ENCODE measurements at places on chromosomes 1 and 21. TPM values are rescaled to one million over a fixed set of nuclear protein-coding genes. Genes with fewer than 3 reads are reported as not detected.

DNA sequence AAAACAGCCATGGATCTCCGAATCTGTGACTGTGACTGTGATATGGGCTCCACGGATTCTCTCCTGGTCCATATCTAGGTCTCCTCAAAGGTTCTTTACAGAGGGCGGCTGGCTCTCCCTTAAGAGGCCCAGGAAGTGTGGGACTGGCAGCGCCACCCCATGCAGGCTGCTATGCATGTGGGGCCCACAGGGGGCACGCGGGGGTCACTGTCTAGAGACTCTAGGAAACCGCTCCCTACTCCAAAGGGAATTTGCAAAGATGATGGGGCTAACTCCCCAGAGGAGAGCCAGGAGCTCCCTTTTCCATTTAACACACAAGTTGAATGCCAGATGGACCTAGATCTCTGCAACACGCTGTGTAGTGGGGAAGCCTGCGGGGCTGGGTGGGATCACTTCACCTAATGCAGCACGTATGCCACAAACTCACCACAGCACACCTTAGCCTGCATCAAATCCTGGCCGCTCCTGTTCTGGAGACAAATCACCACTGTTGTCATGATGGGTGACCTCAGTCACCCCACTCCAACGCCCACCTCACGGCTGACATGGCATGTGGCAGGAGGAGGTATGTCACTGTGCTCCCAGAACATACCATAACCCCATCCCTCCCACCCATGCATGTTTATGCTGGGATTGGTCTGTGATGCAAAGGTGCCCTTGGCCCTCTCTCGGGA lies 61.7 kb downstream of the SLC45A1 start:
- no peak overlapping the region for H3K4me3 ChIP-seq
- peaks cover 11% of the 10 kb centered on the region for H3K4me1 ChIP-seq
- no peak overlapping the region for H3K27ac ChIP-seq
- H3K36me3 ChIP-seq, result 0 out of 2 replicates have a peak, but pooled peaks cover 2% of the 10 kb centered on the region

DNA sequence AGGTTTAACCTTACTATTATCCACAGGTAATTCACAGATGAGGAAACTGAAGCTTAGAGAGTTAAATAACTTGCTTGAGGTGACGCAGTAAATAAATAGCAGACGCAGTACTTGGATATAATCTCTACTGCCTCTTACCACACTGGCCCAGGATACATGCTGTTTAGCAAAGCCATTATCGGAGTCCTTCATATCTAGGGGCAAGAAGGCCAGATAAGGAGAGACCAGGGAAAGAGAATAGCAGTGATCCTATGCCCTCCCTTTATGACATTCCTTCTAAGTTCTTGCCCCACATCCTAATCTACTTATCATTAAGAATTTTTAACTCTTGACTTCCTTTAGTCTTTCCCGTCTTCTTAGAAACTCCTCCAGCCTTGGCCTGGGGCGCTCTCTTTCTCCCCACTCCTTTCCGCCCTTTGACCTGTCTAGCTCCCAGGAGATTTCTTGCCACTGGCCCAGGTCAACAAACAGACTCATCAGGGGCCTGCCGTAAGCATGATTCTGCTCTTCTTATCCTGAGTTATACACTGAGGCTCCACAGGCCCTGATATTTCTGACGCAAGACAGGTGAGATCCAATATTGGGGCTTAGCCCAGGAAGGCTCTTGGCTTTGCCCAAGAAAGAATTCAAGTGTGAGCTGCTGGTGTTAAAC lies 11.4 kb upstream of the SLAMF1 start:
- no peaks in the 10 kb centered on the region for H3K27me3 ChIP-seq
- H3K4me3 ChIP-seq, result no peak overlapping the region
- H3K36me3 ChIP-seq, result no peaks in the 10 kb centered on the region
- no peak for DNase-seq

GRCh38 chr1:5941671-5942070 lies 50.6 kb downstream of the NPHP4 start:
- no peak for DNase-seq
- 0 out of 2 replicates have a peak, but pooled peaks cover 5% of the 10 kb centered on the region for H3K36me3 ChIP-seq
- peaks cover 15% of the 10 kb centered on the region for H3K4me1 ChIP-seq
- no peaks in the 10 kb centered on the region for H3K27me3 ChIP-seq
- no peak overlapping the region for H3K4me3 ChIP-seq

DNA sequence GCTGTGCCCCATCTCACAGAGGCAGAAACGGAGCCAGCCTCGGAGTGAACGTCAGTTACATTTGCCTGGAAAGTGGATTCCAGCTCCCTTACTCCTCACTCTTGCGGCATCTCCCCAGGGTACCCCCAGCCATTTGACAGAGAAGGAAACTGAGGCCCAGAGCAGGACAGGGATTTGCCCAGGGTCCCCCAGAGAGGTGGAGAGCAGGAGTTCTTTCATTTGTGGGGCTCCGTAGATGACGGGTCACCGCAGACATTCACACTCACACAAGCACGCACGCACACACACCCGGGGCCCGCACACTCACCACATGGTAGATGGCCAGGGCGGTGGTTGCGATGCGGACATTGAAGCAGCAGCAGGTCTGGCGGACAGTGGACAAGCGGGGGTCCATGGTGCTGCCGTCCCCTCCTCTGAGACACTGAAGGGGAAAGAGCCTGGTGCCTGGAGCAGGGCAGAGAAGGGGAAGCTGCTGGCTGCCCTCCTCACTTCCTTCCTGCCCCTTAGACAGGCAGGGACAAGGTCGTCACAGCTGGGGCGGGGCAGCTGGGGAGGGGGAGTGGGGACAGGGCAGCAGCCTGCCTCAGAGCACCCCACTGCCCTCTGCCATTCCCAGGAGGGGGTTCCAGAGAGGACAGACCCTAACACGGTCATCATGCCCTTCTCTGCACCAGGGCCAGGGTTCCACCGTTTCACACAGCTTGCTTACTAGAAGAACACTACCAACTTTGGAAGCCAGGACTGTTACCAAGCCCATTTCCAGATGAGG lies at the start of gene LAPTM5:
TSS of gene LAPTM5 (minus strand) at position 423 of the 769 bp plus-strand sequence. CDS start at position 394, 29 bp downstream.
- no peak within 1 kb of the TSS for H3K4me3 ChIP-seq
- peaks cover 15% of the 10 kb centered on the region for H3K4me1 ChIP-seq
- H3K27me3 ChIP-seq, result no peaks in the 10 kb centered on the region
- no peak within 1 kb of the TSS for H3K27ac ChIP-seq
- DNase-seq, result no peak

- DNase-seq, result peak; percentile 55
- no peak overlapping the region for H3K27ac ChIP-seq
- H3K27me3 ChIP-seq, result no peaks in the 10 kb centered on the region
- H3K4me3 ChIP-seq, result no peak overlapping the region
These were observed 100.1 kb upstream of the SLC2A1 start for GRCh38 chr1:43058545-43059360.

DNA sequence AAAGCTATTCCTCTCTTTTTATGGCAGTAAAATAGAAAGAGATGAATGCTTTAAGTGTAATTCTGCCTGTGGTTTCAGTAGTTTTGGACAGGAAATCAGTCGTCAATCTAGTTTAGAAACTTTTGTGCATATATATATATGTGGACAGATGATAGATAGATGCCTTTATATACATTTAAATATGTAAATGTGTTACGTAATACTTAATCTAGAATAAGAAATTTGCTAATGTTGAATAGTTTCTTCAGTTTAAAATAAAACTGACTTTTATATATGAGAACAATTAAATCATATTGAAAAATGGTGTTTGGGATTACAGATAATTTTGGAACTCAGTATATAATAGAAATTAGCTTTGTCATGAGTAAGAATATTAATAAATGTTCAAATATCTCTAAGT lies 1165.7 kb upstream of the NCAM2 start:
- H3K4me3 ChIP-seq, result no peak overlapping the region
- no peak for DNase-seq
- no peaks in the 10 kb centered on the region for H3K4me1 ChIP-seq
- no peaks in the 10 kb centered on the region for H3K27me3 ChIP-seq
- no peak overlapping the region for H3K27ac ChIP-seq

- peak; percentile 49 for DNase-seq
- H3K27me3 ChIP-seq, result no peaks in the 10 kb centered on the region
- H3K27ac ChIP-seq, result peak overlapping the region; percentile 18
- H3K4me1 ChIP-seq, result peaks cover 24% of the 10 kb centered on the region
These were observed 206.7 kb upstream of the C1orf87 start for GRCh38 chr1:60280256-60280655.

DNA sequence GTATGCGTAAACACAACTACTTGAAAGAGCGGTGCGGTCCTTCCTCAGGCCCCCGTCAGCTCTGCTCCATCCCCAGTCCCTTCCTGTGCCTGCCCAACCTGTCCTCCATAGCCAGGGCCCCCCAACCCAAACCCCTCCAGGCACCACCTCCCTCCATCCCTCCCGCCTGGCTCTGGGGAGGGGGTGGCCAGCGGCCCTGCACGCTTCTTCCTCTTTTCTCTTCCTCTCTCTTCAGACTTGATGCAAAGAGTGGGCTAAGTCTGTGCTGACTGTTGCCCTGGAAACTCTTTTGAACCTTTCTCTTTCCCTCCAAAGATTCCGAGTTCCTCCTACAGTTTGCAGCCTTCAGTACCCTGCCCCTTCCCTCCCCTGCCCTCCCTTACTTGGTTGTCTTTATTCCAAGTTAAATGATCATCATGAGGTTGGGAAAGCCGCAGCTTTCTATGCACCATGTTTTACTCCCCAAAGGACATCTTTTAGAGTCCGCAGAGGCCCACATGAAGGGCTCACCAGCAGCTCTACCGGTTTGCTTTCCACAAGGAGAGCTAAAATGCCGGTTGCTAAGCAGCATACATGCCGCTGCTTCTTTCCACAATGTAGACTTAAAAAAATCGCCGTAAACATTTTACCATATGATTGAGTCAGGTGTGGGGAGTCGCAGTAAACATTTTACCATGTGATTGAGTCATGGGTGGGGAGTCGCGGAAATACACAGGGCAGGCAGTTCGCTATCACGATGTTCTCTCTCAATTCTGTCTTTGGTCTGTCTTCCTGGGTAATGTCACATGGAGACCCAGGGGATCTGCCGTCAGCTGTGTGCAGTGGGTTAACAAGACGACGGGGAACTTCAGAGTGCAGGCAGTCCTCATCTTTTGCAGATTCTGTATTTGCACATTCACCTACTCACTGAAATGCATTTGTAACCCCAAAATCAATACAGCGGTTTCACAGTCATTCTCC lies 525.3 kb downstream of the KIF26B start:
- no peaks in the 10 kb centered on the region for H3K27me3 ChIP-seq
- H3K4me1 ChIP-seq, result peaks cover 5% of the 10 kb centered on the region
- H3K36me3 ChIP-seq, result no peaks in the 10 kb centered on the region
- no peak overlapping the region for H3K27ac ChIP-seq

DNA sequence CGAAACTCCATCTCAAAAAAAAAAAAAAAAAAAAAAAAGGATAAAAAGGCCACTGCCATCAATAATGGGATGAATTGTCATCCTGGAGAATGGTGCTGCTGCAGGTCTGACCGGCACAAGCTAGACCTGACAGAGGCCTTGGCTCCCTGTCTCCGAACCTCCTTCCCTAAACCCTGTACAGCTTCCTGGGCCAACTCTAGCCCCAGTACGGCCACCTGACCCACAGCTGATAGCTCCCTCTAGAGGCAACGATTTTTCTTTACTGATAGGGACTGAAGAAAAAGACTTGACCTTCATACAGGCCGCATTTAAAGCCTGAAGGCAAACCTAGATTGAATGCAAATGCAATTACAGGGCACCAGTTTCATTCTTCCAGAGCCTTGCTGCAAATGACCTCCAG lies 30.7 kb downstream of the NOL9 start:
- H3K27me3 ChIP-seq, result no peaks in the 10 kb centered on the region
- peaks cover 23% of the 10 kb centered on the region for H3K4me1 ChIP-seq
- H3K27ac ChIP-seq, result no peak overlapping the region
- H3K4me3 ChIP-seq, result no peak overlapping the region
- H3K36me3 ChIP-seq, result peaks cover 14% of the 10 kb centered on the region

DNA sequence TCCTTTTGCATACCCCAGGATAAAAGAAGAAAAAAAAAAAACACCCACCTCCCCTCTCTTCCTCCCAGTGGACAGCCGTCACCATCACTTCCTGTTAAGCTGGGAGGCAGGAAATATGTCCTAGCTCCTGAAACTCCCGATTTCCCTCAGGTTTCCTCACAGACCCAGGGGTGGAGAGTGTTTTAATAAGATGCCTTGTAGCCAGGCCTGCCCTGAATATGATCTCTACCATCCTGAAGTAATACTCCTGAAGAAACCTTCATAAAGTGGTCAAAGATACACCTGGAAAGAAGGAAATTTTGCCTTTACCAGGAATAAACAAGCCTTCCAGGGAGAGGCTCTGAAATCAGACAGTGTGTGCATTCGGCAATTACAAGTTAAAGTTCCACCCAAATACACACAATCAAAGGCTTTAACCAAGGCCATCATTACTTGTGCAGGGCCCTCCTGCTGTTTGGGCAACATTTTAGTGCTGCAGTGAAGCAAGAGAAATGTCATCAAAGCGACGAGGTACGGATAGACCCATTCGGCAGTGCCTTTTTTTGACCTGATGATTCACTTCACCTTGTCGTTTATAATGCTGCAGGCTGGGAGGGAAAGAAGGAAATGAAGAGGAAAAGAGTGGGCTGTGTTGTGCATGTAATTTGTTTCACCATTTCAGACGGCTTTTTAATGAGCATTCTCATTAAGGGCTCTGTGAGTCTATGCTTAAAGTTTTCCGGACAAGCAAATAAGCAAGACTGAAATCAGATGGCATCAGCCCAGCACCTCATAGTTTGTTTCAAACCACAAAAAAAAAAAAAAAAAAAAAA lies 41.0 kb upstream of the RASAL2 start:
- H3K36me3 ChIP-seq, result no peaks in the 10 kb centered on the region
- H3K4me3 ChIP-seq, result no peak overlapping the region

DNA sequence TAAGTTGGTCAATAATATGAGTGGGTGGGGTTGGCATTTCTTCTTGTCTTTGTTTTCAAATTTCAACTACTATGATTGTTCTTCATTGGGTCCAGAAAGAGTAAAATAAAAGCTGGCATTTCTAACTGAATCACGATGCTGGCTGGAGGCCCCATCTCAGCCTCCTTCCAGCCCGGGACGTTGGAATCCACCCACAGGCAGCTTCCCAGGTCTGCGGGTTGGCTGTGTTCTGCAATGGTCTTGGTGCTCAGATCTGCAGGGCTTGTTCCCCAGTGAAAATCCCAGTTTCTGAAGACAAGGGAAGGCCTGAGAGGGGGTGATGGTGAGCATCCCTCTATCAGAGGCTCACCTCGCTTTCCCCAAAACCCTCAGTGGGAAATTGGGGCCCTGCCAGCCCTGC lies 54.7 kb upstream of the ARHGEF16 start:
- H3K4me1 ChIP-seq, result no peaks in the 10 kb centered on the region
- DNase-seq, result peak; percentile 74
- no peak overlapping the region for H3K27ac ChIP-seq
- H3K36me3 ChIP-seq, result no peaks in the 10 kb centered on the region
- peaks cover 40% of the 10 kb centered on the region for H3K27me3 ChIP-seq

GRCh38 chr1:242651817-242652216 lies 127.3 kb upstream of the PLD5 start:
- H3K27me3 ChIP-seq, result no peaks in the 10 kb centered on the region
- no peak overlapping the region for H3K27ac ChIP-seq
- no peaks in the 10 kb centered on the region for H3K4me1 ChIP-seq
- H3K4me3 ChIP-seq, result no peak overlapping the region

ARHGEF16 gene
- total RNA-seq, result not detected

DPT gene
- total RNA-seq, result 11.8 TPM

SLC25A34 gene
- 0.13 TPM for total RNA-seq

GIPC2 gene
- total RNA-seq, result 0.51 TPM

JAM2 gene
- 1.9 TPM for total RNA-seq

GJA8 gene
- total RNA-seq, result not detected
